RPMI8226 (cell line): ENCODE measurements at places on chromosomes 16 and 17.

DNA sequence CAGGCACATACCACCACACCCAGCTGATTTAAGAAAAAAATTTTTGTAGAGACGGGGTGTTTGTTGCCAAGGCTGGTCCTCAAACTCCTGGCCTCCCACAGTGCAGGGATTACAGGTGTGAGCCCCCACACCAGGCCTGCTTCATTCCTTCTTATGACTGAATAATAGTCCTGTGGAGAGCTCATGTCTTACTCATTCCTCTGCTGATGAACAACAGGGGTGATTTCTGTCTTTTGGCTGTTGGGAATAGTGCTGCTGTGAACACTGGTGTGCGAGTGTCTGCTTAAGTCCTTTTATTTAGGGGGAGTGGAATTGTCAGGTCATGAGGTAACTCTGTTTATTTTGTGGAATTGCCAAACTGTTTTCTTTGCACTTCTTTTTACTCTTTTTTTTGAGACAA is 2.7 kb upstream of the CTRB1 start:
- DNase-seq, result no peak

DNA sequence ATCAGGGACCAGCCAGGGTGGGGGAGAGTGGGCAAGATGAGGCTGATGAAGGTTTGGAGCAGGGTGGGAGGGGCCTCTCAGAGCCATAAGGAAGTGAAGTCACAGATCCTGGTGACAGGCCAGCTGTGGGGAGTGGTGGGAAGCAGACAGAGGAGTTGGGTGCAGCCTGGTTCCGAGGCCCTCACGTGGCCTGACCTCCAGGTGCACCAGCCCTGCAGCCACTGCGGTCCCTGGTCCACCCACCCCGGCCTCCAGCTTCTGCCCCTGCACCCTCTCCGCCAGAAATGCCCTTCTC is 3.9 kb upstream of the ZFPM1 start:
- DNase-seq, result no peak

GRCh38 chr17:5078106-5079028 is at the start of gene ZFP3:
TSS of gene ZFP3 (plus strand) at chr17:5078467. CDS start at chr17:5091505, 13,038 bp downstream.
- peak; percentile 87 for DNase-seq

- DNase-seq, result peak; percentile 10
These were observed 14.9 kb downstream of the RCVRN start for GRCh38 chr17:9890124-9890523.

GRCh38 chr16:65280845-65281512 is 159.1 kb upstream of the CDH11 start:
- no peak for DNase-seq

GRCh38 chr17:37820313-37820994 is 75.6 kb upstream of the HNF1B start:
- DNase-seq, result peak; percentile 76

DNA sequence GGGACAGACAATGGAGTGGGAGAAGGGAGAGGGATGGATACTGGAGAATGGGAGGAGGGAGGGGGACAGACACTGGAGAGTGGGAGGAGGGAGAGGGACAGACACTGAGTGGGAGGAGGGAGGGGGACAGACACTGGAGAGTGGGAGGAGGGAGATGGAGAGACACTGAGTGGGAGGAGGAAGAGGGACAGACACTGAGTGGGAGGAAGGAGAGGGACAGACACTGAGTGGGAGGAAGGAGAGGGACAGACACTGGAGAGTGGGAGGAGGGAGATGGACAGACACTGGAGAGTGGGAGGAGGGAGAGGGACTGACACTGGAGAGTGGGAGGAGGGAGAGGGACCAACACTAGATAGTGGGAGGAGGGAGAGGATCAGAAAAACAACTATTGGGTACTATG is 426.7 kb upstream of the PMFBP1 start:
- DNase-seq, result no peak

GRCh38 chr17:79007504-79008381 is 1.8 kb downstream of the CANT1 start:
- no peak for DNase-seq

- no peak for DNase-seq
These were observed 1621.6 kb downstream of the CDH8 start for GRCh38 chr16:60414613-60415012.

DNA sequence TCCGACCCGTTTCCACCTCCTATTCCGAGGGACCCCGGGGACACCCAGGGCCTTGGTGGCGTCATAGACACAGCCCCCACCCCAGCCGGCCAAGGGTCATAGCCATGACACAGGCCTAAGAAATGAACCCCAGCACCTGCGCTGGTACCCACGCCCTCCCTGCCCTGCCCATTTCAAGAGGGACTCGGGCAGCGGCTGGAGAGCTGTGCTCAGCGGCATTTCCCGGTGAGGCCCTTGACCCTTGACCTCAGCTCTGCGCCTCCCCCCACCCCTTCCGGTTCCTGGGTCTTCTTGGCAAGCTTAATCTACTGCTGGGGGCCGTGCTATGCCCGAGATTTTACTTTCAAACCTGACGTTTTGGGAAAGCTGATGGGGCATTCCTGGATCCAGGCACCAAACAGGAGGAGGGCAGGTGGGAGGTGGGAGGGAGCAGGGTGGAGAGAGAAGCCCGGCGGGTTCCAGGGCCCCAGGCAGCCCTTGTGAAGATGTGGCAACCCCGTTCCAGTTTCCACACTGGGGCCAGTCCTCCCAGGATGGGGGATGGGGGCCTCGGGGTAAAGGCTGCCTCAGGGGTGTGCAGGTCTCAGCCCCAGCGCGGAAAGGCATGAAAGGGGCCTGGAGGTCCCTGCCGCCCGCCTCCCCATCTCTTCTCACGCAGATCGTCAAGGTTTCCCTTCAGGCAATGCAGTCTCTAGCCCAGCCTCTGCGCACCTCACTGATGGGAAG is at the start of gene SLC22A31:
Gene SLC22A31 (minus strand): TSS at position 414 of the 726 bp plus-strand sequence. CDS start 36 bp downstream, at position 378.
- DNase-seq, result peak; percentile 60

GRCh38 chr17:53472586-53472985 is 350.1 kb upstream of the KIF2B start:
- no peak for DNase-seq
